ENCODE measurements at places on chromosomes 2 and 18.

DNA sequence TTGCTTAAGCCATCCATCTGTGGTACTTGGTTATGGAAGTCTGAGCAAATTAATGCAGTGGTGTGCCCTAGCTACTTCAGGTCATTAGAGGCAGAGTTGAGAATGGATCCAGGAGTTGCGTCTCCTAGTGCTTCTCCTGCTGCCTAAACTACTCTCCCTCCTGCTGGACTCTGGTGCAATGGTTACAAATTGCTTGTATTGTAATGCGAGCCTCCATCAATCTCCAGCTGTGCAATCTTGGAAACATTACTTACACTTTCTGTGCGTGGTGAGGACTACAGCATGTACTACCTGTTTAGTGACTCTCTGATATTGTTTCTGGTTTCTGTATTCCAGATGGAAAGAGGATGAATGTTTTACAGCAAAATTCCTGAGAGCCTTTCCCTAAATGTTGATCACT is 119.0 kb upstream of the CYRIA start:
- H3K36me3 ChIP-seq, result no peaks in the 10 kb centered on the region
- H3K27me3 ChIP-seq, result no peaks in the 10 kb centered on the region
- no peak overlapping the region for H3K27ac ChIP-seq
- no peak overlapping the region for H3K4me3 ChIP-seq
- no peaks in the 10 kb centered on the region for H3K4me1 ChIP-seq

- H3K36me3 ChIP-seq, result no peaks in the 10 kb centered on the region
- H3K27me3 ChIP-seq, result peaks cover 19% of the 10 kb centered on the region
- no peak for DNase-seq
- H3K27ac ChIP-seq, result peak overlapping the region; percentile 91
- peaks cover 36% of the 10 kb centered on the region for H3K4me1 ChIP-seq
Measured at GRCh38 chr2:10120877-10121574, 1.5 kb upstream of the RRM2 start.

GRCh38 chr2:186780701-186781316 is 68.2 kb downstream of the ZSWIM2 start:
- no peak overlapping the region for H3K4me3 ChIP-seq
- H3K4me1 ChIP-seq, result no peaks in the 10 kb centered on the region

DNA sequence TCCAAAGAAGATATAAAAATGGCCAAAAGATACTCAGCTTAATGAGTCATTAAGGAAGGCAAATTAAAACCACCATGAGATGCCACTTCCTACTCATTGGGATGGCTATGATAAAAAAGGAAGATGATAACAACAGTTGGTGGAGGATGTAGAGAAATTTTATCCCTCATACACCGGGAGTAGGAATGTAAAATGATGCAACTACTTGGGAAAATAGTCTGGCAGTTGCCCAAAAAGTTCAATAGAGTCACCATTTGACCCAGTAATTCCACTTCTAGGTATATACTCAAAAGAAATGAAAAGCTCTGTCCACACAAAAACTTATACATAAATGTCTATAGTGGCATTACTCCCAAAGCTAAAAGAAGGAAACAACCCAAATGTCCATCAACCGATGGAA is 10.1 kb upstream of the SULT1C2 start:
- H3K27me3 ChIP-seq, result no peaks in the 10 kb centered on the region
- H3K27ac ChIP-seq, result no peak overlapping the region
- H3K4me3 ChIP-seq, result no peak overlapping the region
- no peak for DNase-seq
- no peaks in the 10 kb centered on the region for H3K4me1 ChIP-seq

GRCh38 chr2:165293440-165294420 is 54.5 kb downstream of the SCN2A start:
- H3K27me3 ChIP-seq, result no peaks in the 10 kb centered on the region
- H3K4me1 ChIP-seq, result peaks cover 9% of the 10 kb centered on the region
- DNase-seq, result no peak
- H3K36me3 ChIP-seq, result no peaks in the 10 kb centered on the region

GRCh38 chr2:196331143-196331542 is 159.8 kb upstream of the STK17B start:
- no peaks in the 10 kb centered on the region for H3K4me1 ChIP-seq
- no peaks in the 10 kb centered on the region for H3K27me3 ChIP-seq
- DNase-seq, result no peak
- no peak overlapping the region for H3K4me3 ChIP-seq
- no peak overlapping the region for H3K27ac ChIP-seq

Measured in esophagus squamous epithelium (tissue), 5 donors.